ENCODE measurements at places on chromosomes 16 and 17.
A peak's percentile ranks its signal among the peaks of the same experiment; 100 is the strongest.

- DNase-seq, result no peak
Measured at GRCh38 chr17:79979816-79980215, 55.9 kb downstream of the TBC1D16 start.

DNA sequence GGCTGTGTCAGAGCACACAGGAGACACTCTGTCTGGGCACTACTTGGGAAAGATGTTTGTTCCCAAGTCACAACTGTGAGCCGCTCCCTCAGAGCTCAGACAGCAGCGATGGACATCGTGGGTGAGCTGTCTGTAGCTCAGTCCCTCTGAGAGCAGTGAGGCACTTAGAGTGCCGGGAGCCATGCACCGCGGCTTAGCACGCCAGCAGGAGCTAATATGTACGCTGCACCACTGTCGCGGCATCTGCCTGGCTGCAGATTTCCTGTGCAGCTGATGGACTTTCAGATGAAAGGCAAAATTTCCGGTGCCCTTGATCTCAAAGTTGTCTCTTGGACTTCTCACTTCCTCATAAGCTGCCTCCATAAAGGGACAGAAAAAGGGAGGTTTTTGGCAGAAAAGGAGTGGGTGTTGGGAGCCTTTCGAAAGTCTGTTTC is 92.8 kb upstream of the ZNF469 start:
- no peak for DNase-seq

GRCh38 chr16:28495795-28496749 is 1.6 kb downstream of the APOBR start:
- DNase-seq, result no peak

DNA sequence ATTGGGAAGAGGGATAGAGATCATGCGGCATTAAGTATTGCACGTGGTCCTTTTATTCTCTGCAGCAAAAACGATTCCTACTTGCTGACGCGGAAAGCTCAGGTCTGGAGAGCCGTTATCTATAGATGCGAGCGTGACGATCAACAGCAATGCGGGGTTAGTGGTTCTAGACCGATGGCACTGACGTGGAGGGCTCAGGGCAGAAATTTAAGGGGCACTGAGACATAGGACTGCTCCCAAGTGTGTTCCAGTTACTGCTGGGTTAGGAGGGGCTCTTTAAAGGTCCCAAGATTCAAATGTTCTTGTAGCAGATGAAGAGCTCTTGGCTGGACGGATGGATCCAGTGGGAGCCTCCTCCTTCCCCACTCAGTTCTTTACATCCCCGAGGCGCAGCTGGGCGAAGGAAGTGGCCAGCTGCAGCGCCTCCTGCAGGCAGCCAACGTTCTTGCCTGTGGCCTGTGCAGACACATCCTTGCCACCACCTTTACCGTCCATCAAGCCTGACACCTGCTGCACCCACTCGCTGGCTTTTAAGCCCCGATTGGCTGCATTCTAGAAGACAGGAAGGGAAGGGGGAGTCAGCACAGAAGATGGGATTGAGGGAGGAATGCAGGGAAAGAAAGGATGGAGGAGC is 732 bp upstream of the EXOSC6 start:
- no peak for DNase-seq

- DNase-seq, result no peak
Measured at GRCh38 chr17:63277629-63278028, 168.5 kb downstream of the CYB561 start.

DNA sequence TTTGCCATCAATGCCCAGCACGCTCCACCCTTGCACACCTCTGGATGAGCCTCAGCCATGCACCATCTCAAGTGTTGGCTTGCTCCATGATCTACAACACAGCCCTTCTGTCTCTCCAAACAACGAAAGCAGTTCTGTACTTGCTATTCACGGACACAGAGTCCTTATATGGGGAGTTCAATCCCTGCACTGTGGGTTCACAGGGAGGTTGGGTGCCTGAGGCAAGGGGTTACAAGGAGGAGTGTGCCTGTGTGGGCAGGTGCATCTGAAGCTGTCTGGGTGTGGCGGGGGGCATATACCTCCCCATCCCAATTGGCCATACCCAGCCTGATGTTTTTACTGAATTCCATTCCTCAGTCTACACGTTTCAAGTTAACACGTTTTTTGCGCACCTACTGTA is 5.6 kb downstream of the RUNDC3A start:
- no peak for DNase-seq

- DNase-seq, result no peak
Measured at GRCh38 chr16:76345163-76345661, 68.0 kb downstream of the CNTNAP4 start.

- no peak for DNase-seq
Measured at GRCh38 chr17:58369214-58370031, 17.4 kb upstream of the SUPT4H1 start.

DNA sequence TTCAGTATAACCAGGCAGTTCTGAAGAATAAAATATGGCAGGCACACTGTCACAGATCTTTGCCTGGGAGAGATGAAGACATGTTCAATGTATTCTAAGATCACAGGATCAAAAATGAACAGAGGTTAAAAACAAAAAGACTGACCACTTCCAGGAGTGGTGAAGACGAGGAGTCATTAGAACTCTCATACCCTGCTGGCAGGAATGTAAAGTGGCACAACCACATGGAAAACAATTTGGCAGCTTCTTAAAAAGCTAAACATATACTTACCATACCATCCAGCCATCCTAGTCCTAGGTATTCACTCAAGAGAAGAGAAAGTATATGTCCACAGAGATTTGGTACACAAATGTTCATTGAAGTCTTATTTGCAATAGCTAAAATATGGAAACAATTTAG is 406.3 kb downstream of the NPIPA8 start:
- no peak for DNase-seq

GRCh38 chr17:19344311-19345066 is 18.0 kb downstream of the B9D1 start:
- DNase-seq, result no peak

GRCh38 chr16:83356266-83356665 is 451.5 kb upstream of the HSBP1 start:
- peak; percentile 0 for DNase-seq

GRCh38 chr16:24853830-24854229 is 8.1 kb downstream of the SLC5A11 start:
- DNase-seq, result no peak

DNA sequence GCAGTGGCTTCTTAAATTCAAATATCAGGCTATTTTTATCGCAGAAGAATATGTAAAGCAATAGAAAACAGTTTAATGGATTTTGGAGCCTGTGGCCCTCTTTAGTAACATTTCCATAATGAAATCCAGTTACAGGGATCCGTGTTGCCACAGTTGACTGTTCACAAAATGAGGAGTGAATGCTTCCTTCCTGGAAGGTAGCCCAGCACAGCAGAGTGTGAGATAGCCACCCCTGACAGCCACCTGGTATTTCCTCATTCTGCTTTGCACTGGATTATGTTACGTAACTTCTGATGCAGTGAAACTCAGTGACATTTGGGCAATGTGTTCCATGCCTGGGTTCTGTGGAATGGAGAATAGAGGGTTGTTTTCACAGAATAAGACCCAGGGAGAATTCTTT is 517.2 kb downstream of the RBFOX1 start:
- DNase-seq, result no peak

- DNase-seq, result no peak
Measured at GRCh38 chr16:73796241-73796640, 500.4 kb upstream of the PSMD7 start.

DNA sequence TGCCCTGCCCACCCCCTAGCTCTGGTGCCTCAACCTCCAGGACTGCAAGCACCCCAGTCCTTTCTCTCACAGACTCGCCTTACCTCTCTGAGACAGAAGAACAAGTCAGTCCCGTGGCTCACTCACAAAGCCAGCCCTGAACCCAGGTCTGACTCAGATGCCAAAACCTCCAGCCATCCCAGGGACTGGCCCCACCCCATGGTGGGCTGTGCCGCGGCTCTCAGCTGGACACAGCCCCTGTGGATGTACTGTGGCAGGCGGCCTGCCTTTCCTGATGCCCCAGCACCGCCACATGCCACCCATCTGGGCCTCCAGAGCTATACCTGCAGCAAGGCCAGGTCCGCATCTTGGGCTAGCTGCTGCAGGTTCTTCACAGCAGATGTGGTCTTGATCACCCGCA is 19.8 kb downstream of the MPG start:
- no peak for DNase-seq

DNA sequence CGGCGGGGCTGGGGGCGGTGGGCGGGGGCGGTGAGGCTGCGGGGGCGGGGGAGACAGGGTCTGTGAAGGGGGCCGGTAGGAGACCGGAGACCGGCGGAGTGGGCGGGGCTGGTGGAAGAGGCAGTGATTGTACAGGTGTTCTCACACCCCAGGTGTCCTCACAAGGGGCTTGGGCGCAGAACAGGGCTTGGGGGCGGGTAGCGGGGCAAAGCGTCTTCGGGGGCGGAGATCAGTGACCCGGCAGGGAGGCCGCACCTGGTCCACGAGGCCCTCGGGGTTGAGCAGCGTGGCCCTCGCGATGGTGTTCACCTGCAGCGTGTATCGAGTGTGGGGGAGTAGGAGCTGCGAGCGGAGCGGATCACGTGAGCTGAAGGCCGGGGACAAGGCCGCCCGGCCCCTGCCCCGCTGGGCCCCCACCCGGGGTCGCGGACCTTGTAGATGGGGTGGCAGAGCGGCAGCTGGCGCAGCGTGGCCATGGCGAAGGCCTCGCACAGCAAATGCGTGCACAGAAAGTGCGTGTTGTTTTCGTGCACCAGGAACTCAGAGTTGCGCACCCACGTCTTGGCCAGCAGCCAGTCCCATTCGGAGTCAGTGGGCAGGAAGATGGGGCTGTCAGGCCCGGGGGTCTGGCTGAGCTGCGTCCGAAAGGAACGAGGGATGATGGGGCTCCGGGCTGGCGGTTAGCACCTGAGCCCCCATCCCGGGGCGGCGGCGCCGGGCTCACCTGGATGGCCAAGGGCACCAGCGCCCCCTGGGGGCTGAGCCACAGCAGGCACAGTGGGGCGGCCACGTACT is 8.5 kb downstream of the ALOXE3 start:
- DNase-seq, result peak; percentile 83

GRCh38 chr17:19464031-19465026 is 53.3 kb downstream of the RNF112 start:
- DNase-seq, result no peak

DNA sequence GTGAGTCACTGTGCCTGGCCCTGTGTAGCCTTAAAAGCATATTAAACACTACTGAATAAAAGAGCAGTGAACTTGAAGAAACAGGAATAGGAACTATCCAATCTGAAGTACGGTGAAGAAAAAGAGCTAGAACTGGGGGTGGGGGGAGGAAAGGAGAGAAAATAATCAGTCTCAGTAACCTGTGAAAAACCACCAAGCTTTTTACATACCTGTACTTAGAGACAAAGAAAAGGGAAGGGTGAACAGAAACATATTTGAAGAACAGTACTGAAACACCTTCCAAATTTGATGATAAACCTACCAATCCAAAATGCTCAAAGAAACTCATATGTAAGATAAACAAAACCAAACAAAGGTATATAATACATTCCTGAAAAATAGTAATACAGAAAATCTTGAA is 77.5 kb downstream of the USP32 start:
- no peak for DNase-seq

- DNase-seq, result no peak
Measured at GRCh38 chr16:19068237-19068815, 912 bp downstream of the COQ7 start.

DNA sequence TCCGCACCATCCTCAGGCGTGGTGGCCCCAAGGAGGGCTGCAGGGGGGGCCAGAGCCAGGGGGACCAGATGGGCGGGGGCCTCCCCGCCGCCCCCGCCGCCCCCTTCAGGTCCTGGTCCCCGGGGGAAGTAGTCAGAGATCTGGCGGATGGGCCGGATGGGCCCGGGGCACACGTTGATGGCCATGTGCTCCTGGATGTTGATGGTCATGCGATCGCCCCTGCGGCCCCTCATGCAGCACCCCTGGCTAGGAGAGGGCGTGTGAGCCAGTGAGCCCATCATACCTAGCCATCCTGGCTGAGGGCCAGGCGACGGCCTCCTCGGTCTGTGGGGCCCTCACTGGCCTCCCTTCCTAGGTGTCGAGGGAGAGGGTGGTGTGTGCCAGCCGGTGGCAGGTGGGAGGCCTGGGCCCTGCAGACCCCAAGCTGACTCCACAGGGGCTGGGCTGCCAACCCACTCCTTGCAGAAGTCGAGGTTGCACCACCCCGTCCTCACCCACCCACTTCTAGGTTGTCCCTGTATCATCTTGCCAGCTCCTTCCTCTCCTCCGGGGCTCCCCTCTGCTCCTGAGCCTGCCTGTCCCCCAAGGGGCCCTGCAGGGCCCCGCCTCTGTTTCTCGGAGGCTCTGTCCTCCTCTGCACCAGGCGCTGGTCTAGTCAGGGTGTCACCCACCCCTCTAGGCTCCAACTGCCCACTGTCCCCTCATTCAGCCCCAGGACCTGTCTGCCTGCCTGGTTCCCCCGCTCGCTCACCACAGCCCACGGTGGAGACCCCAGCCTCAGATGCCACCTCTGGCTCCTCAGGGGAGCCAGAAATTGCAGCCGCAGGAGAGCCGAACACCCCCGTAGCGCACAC is 610 bp downstream of the DOC2A start:
- no peak for DNase-seq

DNA sequence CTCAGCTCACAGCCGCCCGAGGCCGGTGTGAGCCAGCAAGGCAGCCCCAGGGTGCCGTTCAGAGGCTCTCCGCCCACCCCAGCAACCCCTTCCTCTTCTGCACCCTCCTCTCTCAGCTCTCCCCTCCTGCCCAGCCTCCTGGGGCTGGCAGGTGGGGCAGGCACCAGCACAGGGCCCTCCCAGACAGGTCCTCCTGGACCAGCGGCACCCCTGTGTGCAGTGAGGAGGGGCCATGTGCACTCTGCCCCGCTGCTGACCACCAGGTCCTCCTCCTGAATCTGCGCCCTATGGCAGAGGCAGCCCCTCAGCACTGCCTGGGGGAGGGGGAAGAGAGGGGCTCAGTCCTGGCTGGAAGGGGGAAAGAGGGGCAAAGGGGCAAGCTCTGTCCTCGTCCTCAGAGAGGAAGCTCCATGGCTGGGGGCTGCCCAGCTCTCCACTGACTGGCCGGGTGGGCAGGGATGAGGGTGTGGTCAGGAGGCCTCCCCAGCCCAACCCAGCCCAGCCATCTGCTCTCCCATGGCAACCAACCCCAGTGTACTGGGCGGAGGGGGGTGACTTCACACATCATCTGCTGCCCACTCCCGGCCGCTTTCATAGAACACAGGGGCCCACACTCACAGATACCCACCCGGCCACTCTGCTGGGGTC is 5.4 kb upstream of the BCAR1 start:
- DNase-seq, result no peak

DNA sequence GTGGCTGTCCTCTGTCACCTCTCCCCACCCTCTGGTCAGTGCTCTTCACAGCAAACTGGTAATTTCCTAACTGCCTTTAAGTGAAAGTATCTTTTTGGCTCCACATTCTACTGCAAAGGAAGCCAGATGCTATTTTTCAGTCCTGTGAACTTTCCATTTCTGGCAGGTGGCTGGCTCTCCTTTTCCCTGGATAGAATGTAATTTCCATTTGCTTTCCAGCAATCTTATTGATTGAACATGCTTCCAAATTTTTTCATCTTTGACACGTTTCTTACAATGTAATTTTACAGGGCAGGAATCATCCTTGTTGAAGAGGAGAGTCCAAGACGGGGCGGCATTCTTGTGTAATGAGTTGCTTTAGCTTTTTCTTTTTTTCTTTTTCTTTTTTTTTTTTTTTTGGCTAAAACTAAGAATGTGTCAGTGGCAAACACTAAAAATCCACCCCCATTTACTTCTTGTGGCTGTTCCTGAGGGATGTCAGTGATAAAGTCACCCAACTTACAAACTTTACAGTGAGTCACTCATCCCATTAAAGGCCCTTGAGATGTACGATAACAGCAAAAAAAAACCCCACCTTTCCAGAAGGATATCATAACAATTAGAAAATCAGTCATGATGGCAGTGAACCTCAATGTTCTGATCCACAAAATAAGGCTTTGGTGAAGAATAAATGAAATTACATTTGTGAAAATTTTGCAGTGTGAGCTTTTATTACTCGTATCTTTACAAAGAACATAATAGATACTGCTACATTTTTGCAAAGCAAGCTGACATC is 29.4 kb upstream of the PRKCA start:
- no peak for DNase-seq
